ENCODE measurements at places on chromosomes 13 and 19.

GRCh38 chr19:3284759-3285646 lies 60.5 kb downstream of the CELF5 start:
- no peak for DNase-seq

GRCh38 chr13:110944121-110944967 lies 29.5 kb upstream of the ANKRD10 start:
- no peak for DNase-seq

GRCh38 chr19:4849019-4849418 lies 17.5 kb upstream of the TICAM1 start:
- no peak for DNase-seq

GRCh38 chr13:59738921-59739320 lies 424.8 kb downstream of the DIAPH3 start:
- no peak for DNase-seq

DNA sequence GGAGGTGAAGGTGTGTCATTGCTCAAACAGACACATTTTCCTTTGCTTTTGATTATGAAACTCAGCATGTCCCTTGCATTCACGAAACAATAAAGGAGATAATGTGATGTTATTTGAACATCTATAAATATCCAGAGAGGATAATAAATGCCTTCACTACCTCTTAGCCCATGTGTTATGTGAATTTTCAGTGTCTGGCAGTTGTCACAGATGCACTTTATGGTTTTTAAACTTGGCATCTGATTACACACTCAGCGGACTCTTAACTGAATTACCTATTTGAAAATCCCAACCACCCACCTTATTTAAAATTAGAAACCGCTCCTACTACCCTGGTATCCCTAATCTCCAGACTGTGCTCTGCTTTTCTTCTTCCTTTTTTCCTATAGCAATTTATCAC lies 254.2 kb downstream of the COG6 start:
- DNase-seq = no peak

GRCh38 chr19:12873891-12874745 lies 7.1 kb downstream of the DNASE2 start:
- no peak for DNase-seq

GRCh38 chr13:82879921-82880320 lies 1002.4 kb downstream of the SLITRK1 start:
- DNase-seq = no peak

DNA sequence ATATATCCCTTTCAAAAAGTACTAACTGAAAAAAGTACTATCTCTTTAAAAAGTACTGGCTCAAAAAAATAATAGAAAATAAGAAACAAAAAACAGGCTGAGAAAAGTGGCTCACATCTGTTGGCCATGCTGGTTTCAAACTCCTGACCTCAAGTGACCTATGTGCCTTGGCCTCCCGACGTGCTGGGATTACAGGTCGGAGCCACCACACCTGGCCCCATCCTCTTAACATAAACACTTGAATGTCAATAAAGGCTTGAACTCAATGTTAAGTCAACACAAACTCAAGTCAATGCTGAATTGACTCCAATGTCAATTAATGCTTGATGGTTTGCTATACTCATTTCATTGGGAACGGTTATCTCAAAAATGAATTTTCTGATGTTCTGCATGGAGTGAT lies 30.9 kb downstream of the ZNF611 start:
- no peak for DNase-seq

- DNase-seq = no peak
These were observed 615.5 kb downstream of the FGF9 start for GRCh38 chr13:22286338-22286737.

DNA sequence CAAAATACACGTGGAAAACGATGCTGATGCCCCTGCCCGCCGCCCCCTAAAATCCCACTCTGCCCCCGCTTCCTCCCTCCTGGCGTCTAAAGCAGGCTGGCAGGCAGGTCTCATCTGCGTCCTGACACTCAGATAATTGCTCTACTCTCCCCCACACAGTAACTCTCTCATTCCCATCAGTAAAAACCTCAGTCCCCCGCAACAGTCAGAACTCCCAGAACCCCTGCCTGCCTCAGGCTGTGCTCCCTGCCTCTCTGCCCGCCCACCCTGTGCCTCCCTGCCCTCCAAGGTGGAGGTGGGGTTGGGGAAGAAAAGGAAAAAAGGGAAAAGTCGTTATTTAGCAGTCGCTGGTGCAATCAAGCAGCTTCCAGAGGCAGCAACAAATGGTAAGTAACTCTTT lies 473.7 kb downstream of the EFNB2 start:
- peak; percentile 62 for DNase-seq

GRCh38 chr13:43835701-43836100 lies 43.8 kb downstream of the CCDC122 start:
- DNase-seq = no peak

GRCh38 chr13:28585561-28585960 lies 73.4 kb upstream of the POMP start:
- DNase-seq = no peak

DNA sequence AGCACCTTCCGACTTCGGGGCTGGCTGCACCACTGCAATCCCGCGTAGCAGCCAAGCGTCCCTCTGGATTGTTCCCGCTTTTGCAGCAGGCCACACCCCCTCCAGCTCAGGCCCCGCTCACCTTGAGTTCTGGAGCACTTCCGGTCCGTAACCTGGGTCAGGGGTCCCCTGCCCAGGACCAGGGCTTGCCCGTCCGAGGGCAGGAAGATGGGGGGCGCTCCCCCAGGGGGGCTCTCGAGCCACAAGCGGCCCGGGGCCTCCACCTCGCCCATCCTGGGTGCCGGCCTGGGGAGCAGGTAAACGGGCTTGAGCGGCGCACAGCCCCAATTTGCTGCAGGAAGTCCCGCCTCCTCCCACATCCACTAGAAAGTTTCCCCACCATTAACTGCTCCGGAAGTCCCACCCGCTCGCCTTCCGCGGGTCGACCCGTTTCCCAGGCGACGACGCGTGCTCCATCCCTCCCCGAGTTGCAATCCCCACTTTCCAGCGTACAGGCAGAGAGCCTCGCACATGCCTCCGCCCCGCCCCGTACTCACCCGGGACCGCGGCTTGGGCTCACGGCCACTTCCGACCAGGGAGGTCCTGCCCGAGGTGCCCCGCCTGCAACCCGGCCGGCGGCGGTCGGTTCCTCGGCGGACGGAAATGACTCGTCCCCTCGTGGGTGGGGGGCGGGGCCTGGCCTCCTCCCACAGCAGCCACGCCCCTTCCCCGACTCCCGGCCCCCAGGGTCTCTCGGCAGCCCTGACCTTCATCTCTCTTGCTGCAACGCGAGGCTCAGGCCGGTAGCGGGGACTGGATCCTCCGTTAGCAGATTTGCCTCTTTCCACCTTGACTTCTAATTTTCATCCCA lies at the start of gene PNKP:
PNKP (minus strand) TSS at position 644 of the 850 bp plus-strand sequence; CDS start at position 272, 372 bp downstream.
- peak; percentile 92 for DNase-seq

GRCh38 chr19:19270749-19271571 lies 2.1 kb downstream of the TM6SF2 start:
- DNase-seq = no peak

- no peak for DNase-seq
These were observed 22.1 kb downstream of the ZNF787 start for GRCh38 chr19:56098731-56099568.

DNA sequence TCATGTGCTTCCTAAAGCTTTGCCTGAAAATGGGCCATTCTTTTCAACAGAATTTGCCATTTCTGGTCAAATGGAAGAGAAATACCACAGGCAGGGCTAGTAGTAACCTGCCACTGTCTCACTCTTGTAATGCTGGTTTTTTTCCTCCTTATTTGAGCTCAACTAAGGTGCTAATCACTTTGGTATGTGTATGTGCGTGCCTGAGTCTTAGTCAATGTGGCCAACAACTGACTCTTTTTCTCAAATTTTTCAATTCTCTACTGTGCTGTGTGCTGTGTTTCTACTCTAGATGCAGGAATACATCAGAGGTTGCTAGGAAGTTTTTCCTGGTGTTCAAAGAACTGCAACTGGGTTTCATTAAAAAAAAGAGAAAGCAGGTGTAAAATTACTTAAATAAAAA lies 870.2 kb downstream of the EFNB2 start:
- no peak for DNase-seq

DNA sequence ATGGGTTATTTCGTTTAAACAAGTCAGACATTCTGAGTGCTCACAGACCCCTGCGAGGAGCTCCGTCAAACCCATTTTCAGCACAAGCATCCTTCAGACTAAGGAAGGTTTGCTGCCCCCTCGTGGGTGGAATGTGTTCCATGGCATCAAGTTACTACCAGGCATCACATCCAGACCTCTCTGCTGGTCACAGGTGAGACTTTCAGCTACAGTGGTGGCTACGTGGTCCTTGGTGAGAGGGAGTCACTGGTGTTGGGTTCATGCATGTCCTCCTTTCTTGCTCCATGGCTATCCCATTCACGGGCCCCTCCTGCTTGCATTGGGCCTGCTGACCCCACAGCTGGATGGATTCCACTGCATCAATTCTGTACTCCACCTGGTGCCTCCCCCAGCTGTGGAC lies 9.1 kb upstream of the LILRB5 start:
- DNase-seq = no peak

GRCh38 chr13:48072304-48072703 lies 22.6 kb downstream of the MED4 start:
- DNase-seq = no peak

GRCh38 chr13:104872153-104872552 lies 1663.3 kb downstream of the EFNB2 start:
- no peak for DNase-seq

DNA sequence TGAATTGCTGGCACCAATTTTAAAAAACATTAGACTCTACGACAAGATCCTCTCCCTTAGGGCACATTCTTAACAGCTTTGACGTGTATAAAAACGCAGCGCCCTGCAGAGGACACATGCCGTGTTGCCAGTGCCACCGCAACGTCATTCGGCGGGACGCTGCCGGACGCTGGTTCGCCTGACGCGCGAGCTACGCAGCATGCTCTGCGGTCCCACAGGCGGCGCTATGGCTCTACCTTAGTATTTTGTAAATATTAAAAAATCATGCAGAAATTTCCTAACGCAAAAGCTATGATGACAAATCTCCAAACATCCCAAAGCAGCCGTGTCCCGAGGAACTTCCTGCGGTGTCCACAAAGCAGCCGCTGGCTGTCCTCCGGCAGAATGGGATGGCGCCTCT lies 4.2 kb upstream of the ADPRHL1 start:
- no peak for DNase-seq

- DNase-seq = no peak
These were observed 1468.6 kb upstream of the MIR17HG start for GRCh38 chr13:89878904-89879303.

GRCh38 chr19:16497042-16497441 lies 848 bp downstream of the C19orf44 start:
- DNase-seq = no peak

DNA sequence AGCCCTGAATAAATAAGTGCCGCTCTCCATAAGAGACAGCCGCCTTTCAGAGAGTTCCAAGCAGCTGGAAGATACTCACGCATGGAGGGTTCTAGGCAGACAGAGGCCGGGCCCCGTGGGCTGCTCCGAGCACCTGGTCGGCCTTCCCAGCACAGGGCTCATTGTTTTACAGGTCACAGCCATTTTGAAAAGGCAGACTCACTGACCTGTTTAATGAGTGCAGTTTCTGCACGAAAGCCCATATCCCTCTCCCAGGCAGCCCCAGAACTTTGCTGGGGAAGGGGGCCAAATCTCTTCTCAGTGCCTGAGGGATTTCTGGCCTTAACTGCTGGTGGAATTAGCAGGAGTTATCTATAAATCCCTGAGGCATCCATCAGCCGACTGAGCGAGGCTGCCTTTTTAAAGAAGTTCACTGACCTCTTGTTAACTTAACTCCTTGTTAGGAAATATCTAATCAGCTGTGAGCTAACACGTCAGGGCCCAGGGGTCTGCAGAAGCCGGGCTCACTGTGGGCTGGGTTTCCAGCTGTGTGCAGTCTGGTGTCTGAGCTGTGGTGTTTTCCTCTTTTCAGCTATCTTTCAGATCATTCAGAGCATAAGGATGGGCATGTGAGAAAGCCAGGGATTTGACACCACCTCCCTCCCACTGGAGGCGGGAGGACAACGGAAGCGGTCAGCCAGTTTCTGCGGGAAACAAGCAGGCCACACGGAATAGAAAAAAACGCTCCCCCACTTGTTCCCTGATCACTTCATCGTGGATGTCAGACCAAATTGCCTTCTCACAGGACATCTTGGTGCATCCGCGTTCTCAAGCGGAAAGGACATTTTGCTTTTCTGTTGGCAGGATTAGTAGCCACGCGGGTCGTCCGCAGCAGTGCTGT lies 23.3 kb downstream of the SERP2 start:
- no peak for DNase-seq

GRCh38 chr13:93216122-93216521 lies 10.5 kb upstream of the GPC6 start:
- no peak for DNase-seq

DNA sequence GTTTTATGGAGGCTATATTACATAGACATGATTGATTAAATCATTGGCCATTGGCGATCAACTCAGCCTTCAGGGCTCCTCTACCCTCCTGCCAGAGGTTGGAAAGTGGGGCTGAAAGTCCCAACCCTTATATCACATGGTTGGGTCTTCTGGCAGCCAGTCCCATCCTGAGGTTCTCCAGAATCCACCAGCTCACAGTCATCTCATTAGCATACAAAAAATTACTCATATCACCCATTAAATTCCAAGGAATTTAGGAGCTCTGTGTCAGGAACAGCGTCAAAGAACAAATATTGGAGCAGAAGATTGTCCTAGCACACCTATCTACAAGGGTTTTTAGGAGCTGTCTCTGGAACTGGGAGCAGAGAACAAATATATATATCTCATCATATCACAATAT lies 39.4 kb upstream of the FARP1 start:
- no peak for DNase-seq

- DNase-seq = no peak
These were observed 462.2 kb downstream of the FOXO1 start for GRCh38 chr13:40204246-40204645.

DNA sequence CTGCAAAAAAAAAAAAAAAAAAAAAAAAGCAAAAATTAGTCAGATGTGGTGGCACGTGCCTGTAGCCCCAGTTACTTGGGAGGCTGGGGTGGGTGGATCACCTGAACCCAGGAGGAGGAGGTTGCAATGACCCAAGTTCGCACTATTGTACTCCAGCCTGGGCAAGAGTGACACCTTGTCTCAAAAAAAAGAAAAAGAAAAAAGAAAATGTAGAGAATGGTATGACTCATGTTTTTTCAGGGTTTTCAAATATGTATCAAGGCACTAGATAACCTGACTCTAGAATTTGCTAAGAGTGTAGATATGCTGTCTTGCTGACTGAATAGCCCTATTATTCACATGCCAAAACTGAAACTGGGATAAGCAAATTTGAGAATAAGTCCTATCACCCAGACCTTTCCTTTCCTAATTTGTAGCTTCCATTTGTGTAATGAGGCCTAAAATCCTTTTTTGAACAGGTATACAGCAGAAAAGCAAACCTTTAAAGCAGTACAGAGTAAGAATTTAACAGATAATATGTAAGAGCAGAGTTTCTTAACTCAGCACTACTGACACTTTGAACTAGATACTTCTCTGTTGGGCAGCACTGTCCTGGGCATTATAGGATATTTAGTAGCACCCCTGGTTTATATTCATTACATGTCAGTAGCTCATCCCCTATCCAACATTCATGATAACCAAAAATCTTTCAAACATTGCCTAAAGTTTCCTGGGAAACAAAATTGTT lies 108.6 kb downstream of the ELF1 start:
- no peak for DNase-seq
